ENCODE measurements at places on chromosomes 1 and 21.

DNA sequence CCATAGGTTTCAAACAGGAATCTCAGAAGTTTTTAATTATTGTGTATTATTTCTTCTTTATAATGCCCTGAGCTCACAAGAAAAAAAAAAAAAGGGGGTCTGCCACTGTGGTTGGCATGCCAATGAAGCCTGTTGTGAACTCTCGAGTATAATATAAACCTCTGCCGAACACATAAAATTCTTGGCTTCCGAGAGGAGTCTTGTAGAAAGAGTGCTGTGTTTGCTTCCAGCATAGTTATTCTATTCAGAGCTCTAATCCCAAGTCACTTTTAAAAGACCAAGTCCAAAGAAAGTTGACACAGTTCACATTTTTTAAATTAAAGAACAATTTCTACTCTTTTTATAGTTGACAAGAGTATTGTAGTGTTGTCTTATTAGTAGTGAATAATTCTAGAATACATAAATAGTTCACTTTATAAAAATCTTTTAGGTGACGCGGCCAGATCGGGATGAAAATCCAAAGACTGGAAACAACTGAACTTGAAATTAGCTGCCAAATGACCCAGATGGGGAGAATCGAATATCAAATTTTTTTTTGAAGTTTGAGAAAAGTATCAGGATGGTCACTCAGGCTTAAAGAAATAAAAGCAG is 293.2 kb downstream of the DUSP10 start:
- DNase-seq: no peak

DNA sequence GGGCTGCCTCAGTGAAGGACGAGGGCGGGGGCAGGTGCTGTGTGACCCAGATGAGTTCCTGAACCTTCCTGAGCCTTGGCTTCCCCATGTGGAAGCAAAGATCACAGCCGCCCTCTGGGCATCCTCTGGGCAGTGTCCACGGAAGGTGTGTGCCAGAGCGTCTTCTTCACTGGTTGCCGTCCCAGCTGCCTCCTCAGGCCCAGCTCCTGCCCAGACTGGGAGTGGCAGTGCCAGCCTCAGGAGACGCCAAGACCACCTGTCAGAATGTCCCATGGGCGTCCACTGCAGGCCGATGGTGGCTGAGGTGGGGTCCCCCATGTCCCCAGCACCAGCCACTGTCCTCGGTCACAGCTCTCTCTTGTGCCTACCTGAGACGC is 10.2 kb downstream of the ARHGEF16 start:
- DNase-seq: no peak

DNA sequence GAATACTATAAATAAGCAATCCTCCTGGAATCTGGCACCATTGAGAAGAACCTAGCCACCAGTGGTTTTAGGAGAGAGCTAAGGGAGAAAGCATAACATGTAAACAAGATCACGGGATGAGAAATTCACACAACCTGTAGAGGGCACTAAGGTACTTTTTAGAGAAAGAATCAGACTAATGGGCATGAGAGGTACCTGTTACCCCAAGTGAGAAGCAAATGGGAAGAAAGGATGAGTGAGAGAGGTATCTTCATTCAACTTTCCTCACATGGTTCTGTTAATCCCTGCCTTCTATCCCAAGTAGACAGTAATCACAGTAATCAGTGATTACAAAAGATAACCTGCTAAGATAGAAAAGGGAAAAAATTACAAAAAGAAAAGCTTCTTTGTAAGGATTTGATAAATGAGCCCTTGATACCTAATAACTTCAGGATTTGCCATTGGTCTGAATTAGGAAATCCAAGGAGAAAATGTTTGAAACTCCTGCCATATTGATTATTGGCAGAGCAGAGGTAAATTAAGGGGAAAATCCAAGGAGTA is 251.1 kb upstream of the ADGRL2 start:
- peak; percentile 0 for DNase-seq

- peak; percentile 83 for DNase-seq
These were observed 126.4 kb downstream of the NEK7 start for GRCh38 chr1:198283222-198283621.

- peak; percentile 99 for DNase-seq
These were observed 72.1 kb downstream of the LMX1A start for GRCh38 chr1:165284454-165284853.

Measured in NCI-H69 (cell line).